Stromal cell of bone marrow (primary cell): ENCODE measurements at places on chromosomes 13 and 19.

DNA sequence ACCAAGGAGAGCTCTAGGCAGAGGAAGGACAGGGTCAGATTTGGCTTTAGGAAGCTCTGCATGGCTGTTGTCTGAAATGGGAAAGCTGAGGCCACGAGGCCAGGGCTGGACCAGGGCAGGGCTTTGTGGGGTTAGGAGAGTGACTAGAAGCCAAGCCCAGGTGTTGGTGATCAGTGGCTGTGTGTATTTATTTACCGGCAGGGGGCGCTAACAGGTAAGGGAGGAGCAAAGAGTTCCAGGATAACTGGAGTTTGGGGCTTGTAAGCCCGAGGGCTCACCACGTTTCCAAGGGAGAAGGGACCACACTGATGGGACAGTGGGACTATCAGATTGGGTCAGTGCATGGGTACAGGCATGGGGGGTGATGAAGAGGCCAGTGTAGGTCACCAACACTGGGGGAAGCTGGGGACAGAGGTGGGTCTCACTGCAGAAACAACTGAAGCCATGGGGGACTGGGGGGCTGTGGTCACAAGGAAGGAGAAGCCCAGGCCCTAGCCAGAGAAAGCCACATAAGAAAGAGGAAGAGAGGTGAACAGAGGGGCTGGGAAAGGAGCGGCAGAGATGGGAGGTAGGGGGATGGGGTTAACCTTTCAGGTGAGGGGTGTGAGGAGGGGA is 3.9 kb downstream of the TMEM147 start:
- DNase-seq = peak; percentile 38

DNA sequence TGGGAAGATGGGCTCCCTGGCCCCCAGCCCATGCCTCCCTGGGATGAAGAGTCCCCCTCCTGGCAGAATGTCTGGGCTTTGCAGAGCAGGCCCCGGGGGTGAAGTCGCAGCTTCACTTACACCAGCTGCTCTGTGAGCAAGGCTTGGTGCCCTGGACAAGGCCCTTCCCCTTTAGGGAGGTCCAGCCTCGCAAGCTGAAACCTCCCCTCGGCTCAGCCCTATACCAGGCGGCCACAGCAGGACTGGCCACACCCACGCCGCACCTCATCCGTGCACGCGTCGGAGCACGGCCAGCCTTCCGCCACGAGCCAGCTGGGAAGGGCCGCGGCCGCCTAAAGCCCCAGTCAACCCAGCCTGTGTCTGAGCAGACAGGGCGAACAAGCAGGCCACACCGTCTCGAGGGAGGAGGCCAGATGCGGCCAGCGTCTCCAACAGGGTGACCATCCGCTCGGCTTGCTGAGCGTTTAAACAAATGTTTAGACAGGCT is 83.2 kb upstream of the MCF2L start:
- peak; percentile 58 for DNase-seq

GRCh38 chr19:34475026-34475974 is 6.3 kb upstream of the WTIP start:
- DNase-seq = peak; percentile 88

- no peak for DNase-seq
These were observed 71.6 kb downstream of the HSPH1 start for GRCh38 chr13:31090096-31090495.

DNA sequence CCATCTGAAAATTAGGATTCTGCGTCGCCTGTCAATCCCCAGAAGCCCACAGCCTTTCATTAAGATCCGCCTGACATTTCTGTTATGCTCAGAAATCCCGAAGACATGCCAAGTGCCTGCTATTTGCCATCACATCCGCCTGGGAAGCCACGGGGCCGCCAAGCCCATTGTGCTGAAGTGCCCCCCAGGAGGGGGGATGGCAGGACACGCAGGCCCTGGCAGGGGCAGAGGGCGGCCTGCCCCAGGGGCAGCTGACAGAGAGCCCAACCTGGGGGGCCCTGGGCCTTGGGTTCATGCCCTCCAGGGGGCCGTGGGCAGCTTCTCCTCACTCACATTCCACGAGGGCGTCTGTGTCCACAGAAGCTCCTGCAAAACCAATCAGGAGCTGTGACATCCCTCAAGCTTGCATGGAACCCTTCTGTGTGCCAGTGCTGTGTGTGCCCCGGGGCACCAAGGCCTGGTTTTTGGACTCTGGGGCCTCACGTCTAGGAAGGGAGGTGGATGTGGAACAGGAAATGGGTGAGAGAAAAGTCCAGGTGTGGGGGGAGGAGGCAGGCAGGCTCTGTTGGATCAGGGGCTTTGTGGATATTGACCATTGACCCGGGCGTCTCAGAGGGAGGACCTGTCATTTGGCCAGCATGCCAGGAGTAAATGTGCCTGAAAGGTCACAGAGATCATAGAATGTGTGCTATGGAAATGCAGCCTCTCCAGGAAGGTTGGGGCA is 122.9 kb downstream of the URI1 start:
- no peak for DNase-seq

GRCh38 chr13:112704308-112705145 is 14.7 kb downstream of the ATP11A start:
- no peak for DNase-seq

- no peak for DNase-seq
These were observed 337.6 kb downstream of the SLITRK6 start for GRCh38 chr13:85461621-85462020.

DNA sequence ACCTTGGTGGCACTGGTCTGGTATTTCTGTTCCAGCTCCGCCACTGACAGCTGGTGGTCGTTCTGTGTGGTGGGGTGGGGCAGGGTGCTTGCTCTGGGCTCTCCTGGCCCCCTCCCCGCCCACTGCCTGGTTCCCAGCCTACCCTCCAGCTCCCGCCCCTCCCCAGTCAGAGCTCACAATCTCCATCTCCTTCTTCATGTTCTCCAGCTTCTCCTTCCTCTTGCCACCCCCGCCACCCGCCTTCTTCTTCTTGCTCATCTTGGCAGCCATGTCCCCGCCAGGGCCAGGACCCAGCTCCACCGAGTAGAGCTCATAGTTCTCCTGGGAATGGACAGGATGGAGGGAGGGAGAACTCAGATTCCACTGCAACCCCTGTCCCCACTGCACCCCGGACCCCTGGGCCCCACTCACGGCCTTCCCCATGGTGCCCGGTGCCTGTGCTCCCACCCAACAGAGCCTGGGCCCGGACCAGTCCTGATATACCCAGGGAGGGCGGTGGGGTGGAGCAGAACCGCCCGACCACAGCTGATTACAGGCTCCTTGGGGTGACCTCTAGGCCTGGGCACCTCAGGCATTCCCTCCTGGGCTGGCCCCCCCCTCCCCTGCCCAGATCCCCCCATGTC is at the start of gene ATP4A:
Gene ATP4A, minus strand, starts transcription at position 452 of the 623 bp plus-strand sequence. Its CDS starts 29 bp downstream, at position 423.
- DNase-seq = no peak

GRCh38 chr13:60229708-60230272 is 66.1 kb upstream of the DIAPH3 start:
- DNase-seq = no peak

- DNase-seq = no peak
These were observed 10.4 kb downstream of the SPINT2 start for GRCh38 chr19:38274739-38275138.

DNA sequence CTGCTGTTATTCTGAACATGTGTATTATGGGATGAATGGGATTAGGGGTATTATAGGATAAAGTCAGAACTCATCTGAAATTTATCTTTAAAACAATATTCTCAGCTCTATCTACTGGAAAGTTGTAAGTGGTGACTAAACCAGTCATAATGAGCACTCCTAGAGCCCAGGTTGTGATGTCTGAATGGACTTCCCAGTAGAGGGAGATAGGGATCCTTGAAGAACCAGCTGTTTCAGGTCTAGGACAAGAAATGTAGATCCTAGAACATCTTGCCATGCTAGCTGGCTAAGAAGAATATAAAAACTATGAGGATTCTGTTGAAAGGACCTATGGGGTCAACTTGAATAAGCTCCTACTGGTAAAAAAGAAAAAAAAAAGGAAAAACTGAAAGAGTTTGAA is 310.8 kb downstream of the SLC7A1 start:
- no peak for DNase-seq

DNA sequence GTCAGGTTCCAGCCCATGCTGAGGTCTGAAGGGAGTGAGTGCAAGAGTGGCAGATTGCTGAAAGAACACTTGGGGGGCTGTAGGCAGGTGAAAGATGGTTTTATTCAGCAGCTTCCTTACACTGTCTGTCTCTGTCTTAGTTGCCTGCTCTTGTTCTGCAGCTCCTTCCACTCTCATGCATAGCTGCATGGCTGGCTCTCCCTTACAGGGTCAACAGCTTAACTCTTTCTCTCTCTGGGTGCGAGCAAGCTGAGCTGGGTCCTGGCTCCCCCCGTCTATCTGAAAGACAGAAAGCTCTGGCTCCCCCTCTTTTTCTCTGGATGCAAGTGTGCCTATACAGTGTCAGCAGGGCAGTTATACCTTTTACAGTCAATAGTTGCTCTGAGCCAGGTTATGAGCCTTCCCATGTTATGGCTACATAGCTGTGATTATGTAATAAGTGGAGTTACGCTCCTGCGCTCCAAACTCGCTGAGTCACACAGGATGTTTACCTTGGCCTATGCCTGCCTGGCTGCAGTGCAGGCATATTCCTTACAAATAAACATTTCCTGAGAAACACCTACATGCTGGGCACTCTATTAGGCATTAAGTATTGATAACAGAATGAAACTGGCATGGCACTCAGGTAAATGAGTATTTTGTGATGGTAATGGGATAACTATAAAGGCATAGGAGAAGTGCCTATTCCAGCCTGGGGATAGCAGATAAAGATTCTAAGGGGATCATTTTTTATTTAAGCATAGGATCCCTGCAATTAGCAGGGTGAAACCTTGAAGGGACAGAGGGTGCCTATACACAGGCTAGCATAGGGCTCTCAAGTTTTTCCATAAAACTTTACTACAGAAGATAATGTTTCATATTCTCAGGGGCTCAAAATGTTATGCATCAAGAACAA is 826.9 kb upstream of the PCDH9 start:
- DNase-seq = no peak

DNA sequence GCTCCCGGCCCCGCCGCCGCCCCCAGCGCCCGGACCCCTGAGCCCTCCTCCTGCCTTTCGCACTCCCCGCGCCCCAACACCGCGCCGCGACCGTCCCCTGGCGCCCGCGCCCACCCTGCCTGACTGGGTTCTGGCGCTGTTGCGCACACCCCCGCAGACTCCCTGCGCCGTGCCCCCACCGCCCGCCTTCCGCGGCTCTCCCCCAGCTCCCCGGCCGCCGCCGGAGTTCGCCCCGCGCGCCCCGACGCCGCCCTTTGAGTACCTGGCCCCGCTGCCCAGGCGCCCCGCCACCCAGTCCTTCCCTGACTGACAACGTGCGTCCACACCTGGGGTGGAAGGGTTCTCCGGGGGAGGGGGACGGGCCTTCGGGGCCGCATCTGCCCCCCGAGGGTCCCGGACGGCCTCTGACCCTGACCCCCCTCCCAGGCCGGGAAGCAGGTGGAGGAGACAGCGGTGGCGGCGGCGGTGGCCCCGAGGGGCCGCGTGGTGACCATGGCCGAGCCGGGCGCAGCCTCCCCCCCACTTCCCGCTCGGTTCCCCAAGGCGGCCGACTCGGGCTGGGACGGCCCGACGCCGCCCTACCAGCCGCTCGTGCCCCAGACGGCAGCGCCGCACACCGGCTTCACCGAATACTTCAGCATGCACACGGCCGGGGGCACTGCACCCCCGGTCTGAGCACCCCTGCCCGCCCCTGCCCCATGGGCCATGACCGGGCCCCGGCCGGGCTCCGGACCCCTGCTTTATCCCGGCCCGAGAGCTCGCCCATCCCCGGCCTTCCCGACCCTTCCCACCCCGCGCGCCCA is 1.4 kb upstream of the MEGF8 start:
- DNase-seq = no peak
